ENCODE measurements at places on chromosomes 6 and 20.
A peak's percentile ranks its signal among the peaks of the same experiment; 100 is the strongest.

DNA sequence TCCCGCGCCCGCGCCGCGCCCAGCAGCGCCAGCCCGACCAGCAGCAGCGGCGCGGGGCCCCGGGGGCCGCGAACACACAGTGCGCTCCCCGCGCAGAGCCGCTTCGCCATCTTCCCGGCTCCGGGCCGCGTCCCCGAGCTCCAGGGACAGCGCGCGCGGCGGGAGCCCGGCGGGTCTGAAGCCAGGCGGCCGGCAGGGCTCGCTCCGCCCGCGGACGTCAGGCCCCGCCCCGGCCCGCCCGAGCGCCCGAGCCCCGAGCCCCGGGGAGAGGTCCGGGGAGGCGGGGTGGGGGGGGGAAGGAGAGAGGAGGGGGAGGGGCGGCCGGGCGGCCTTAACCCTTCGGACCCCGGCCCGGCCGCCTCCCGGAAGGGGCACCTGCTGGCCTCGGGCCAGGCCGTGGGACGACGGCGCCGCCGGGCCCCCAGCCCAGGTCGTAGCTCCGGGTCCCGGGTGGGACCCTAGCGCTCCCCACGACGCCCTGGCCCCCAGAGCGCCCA lies at the start of gene LAMA5:
TSS of gene LAMA5 (minus strand) at position 177 of the 497 bp plus-strand sequence. CDS start at position 110, 67 bp downstream.
- peak; percentile 88 for DNase-seq

GRCh38 chr6:157188213-157188612 lies 135.1 kb downstream of the TMEM242 start:
- no peak for DNase-seq

DNA sequence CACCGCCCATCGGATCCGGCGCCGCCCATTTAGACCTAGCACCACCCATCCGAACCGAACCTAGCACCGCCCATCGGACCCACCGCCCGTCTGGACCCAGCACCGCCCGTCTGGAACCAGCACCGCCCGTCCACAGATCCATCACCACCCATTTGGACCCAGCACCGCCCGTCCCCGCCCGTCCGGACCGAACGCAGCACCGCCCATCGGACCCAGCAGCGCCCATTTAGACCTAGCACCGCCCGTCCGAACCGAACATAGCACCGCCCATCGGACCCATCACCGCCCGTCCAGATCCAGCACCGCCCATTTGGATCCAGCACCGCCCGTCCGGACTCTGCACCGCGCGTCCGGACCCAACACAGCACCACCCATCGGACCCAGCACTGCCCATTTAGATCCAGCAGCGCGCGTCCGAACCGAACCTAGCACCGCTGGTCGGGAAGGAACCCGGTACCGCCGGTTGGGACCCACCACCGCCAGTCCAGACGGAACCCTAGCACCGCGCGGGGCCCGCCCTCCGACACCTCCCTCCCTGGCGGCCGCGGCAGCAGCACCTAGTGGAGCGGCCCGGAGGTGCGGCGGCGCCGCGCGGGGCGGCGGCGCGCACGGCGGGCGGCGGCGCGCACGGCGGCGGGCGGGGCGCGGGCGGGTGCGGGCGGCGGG lies 348 bp upstream of the AFDN start:
- peak; percentile 91 for DNase-seq

DNA sequence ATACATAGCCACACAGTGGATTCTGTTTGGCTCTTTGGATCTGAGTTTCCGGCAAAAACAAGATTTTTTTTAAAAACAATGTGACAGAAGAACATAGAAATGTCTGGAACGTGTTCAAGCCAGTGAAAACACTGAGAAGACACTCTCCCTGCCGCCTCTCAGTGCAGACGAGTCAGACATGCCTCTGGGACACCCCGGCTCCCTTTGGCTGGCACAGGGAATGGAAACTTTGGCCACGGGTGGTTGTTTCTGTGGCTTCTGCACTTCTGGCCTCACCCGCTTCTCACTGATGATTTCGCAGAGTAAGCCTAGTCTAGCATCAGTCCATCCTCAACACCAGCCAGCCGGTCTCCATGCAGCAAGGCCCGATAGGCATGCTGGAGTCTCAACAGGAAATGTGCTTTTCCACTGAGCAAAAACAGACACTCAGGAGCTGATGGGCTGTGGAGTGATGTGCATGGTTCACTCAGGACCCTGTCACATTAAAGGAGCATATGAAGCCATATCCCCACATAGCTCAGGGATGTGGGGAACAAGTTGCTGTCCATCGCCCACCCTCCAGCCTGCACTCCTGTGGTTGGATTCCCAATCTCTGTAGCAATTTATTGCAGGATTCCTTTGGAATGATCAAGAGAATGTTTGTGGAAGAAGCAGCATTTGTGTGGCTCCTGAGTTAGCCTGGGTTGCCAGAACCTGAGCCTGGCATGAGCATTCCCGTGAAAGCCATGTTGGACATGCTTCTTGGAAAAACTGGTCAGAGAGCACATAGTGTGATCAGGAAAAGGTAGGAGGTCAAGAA lies 262.0 kb upstream of the RIN2 start:
- peak; percentile 89 for DNase-seq

GRCh38 chr6:138999949-139000725 lies 12.1 kb upstream of the REPS1 start:
- DNase-seq, result no peak

DNA sequence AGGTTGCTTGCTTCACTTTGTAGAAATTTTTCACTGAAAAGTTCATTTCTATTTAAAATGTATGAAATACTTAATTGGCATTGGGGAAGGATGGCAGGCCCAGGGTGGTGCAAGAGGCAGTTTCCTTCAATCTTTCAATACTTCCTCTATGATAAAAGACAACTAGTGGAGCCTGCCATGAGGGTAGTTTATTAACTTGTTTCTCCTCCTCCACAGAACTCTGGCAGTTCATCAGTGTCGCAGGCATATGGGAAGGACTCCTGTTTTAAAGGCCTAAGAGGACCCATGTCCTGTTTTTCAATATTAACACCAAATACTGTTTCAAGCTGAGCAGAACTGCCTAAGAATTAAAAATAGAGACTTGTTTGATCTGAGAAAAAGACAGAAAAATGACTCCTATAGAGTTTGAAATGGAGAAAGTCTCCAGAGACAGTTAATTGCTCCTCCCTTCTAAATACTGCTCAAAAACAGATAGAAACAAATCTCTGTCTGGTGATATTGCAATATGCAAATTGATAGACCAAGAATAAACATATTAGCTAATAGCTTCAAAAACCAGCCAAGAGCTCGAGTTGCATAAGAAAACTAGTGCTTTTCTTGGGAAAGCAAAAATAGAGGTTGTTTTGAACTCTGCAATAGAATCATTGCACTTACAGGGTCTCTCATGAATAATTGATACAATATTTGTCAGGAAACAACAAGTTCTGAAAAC lies 665.7 kb upstream of the SLC35B3 start:
- no peak for DNase-seq

DNA sequence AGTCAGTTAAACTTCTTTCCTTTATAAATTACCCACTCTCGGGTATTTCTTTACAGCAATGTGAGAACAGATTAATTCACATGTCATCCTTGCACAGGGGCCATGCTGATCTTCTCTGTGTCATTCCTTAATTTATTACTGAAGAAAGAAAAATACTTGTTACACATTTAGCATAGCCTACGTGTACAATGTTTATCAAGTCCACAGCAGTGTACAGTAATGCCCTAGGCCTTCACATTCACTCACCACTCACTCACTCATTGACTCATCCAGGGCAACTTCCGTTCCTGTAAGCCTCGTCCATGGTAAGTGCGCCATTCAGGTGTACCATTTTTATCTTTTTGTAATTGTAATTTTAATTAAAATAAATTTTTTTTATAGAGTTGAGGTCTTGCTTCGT lies 73.6 kb downstream of the RSPH3 start:
- DNase-seq, result no peak

GRCh38 chr6:136521427-136521826 lies 28.8 kb downstream of the MAP7 start:
- DNase-seq, result no peak
